ENCODE measurements at places on chromosomes 6 and 20.

- H3K36me3 ChIP-seq: no peaks in the 10 kb centered on the region
- peaks cover 15% of the 10 kb centered on the region for H3K4me1 ChIP-seq
- no peak for DNase-seq
- no peak overlapping the region for H3K4me3 ChIP-seq
Observed at GRCh38 chr20:23251779-23252178, 98.8 kb upstream of the NXT1 start.

DNA sequence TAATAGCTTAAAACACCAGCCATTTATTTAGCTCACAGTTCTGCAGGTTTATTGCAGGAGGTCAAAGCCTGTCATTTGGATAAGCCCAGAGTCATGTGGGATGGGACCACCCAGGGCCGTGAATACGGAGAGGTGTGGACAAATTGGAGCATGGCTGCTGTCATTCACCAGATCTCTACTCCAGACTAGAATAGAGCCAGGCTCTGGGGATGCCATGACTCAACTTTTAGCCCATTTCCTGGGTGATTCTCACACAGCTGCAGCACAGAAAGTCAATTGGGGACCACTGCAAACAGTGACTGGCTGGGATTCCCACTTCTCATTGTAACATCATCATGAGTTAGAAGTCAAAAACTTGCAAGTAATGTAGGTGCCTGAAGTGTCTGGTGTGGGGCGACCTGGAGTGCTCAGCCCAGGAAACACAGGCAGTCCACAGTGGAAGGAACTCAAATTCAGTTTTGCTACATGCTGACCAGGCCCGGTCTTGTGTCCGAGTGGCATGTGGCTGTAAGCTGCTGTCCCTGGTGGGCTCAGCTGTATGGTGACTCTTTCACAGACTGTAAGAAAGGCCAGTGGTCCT lies 174.3 kb downstream of the SCP2D1 start:
- no peaks in the 10 kb centered on the region for H3K36me3 ChIP-seq
- H3K27me3 ChIP-seq: no peaks in the 10 kb centered on the region
- no peaks in the 10 kb centered on the region for H3K4me1 ChIP-seq
- no peak overlapping the region for H3K4me3 ChIP-seq

GRCh38 chr20:5128886-5129285 lies 2.1 kb downstream of the CDS2 start:
- H3K4me1 ChIP-seq: peaks cover 31% of the 10 kb centered on the region
- H3K27me3 ChIP-seq: no peaks in the 10 kb centered on the region
- no peak overlapping the region for H3K27ac ChIP-seq
- H3K36me3 ChIP-seq: peaks cover 4% of the 10 kb centered on the region
- H3K4me3 ChIP-seq: peak overlapping the region; percentile 96

GRCh38 chr20:19275630-19276071 lies 63.2 kb downstream of the SLC24A3 start:
- DNase-seq: no peak
- H3K4me3 ChIP-seq: no peak overlapping the region
- no peak overlapping the region for H3K27ac ChIP-seq
- peaks cover 94% of the 10 kb centered on the region for H3K27me3 ChIP-seq
- H3K36me3 ChIP-seq: no peaks in the 10 kb centered on the region
- peaks cover 9% of the 10 kb centered on the region for H3K4me1 ChIP-seq

DNA sequence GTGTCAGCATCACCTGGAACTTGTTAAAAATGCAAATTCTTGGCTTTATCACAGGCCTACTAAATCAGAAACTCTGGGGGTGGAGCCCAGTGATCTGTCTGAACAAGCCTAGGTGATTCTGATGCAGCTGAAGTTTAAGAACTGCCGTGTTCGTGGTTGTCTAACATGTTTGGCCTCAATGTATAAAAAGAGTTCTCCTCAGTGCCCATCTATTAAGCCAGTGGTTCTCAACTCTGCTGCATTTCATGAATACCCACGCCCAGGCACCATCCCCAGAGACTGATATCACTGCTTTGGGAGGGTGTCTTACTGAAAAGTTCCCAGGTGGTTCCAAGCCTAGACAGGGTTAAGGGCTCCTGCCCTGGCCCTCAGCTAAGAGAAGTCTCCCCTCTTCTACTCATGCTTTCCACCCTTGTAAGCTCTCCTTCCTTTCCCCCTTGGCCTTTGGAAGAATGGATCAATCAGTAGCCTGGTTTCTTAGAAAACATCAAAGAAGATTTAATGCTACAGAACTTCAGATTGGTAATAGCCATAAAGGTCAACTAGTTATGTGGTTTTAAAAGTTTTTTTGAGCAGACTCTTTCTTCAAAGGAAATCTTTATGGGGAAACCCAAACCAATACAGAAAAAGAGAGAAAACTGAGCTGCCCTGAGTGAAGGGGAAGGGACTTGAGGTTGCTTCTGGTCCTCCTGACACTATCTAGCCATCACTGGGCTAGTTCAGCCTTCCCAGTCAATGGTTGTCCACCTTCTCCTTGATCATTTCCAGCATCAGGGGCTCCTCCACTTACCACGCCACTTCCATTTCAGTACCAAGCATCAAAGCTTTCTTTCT lies 38.9 kb upstream of the TNFAIP3 start:
- no peak overlapping the region for H3K27ac ChIP-seq
- no peak for DNase-seq
- no peak overlapping the region for H3K4me3 ChIP-seq
- no peaks in the 10 kb centered on the region for H3K36me3 ChIP-seq
- H3K27me3 ChIP-seq: no peaks in the 10 kb centered on the region
- H3K4me1 ChIP-seq: peaks cover 15% of the 10 kb centered on the region

GRCh38 chr6:136843210-136843609 lies 20.8 kb downstream of the PEX7 start:
- DNase-seq: no peak
- H3K4me1 ChIP-seq: peaks cover 18% of the 10 kb centered on the region
- H3K36me3 ChIP-seq: peaks cover 14% of the 10 kb centered on the region
- H3K4me3 ChIP-seq: no peak overlapping the region
- H3K27ac ChIP-seq: no peak overlapping the region
- no peaks in the 10 kb centered on the region for H3K27me3 ChIP-seq

DNA sequence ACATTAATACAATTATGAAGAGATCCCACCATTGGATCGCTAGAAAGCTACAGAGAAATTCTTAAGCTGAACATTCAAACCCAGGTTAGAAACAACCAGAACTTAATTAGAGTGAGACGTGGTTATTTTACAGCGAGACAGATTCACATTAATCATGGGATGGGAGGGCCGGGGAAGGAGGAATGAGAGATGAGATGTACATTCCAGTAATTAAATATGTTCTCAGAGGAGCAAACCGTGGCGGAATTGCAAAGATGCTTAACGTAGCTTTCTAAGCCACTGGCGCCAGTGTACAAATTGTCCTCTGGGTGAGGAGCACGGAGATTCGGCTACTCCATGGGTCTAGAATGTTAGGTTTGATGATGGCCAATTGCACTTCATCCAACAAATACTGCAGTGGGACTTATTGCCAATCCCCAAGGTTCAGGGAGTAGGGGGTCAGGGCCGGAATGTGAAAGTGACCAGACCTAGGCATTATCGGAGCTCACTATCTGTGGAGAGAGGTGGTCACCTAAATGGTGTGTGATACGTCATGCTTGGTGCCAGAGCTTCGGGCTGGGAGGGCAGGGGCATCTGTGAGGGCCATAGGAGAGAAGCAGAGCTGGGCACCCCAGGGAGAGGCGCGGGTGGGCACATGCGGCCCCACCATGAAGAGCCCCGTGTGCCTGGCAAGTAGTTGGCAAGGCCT lies 114.7 kb downstream of the EDN3 start:
- H3K27ac ChIP-seq: no peak overlapping the region
- no peak overlapping the region for H3K4me3 ChIP-seq
- no peaks in the 10 kb centered on the region for H3K36me3 ChIP-seq
- peaks cover 19% of the 10 kb centered on the region for H3K4me1 ChIP-seq

All from neural crest cell (in vitro differentiated cells).